ENCODE measurements at places on chromosomes 13 and 19.

DNA sequence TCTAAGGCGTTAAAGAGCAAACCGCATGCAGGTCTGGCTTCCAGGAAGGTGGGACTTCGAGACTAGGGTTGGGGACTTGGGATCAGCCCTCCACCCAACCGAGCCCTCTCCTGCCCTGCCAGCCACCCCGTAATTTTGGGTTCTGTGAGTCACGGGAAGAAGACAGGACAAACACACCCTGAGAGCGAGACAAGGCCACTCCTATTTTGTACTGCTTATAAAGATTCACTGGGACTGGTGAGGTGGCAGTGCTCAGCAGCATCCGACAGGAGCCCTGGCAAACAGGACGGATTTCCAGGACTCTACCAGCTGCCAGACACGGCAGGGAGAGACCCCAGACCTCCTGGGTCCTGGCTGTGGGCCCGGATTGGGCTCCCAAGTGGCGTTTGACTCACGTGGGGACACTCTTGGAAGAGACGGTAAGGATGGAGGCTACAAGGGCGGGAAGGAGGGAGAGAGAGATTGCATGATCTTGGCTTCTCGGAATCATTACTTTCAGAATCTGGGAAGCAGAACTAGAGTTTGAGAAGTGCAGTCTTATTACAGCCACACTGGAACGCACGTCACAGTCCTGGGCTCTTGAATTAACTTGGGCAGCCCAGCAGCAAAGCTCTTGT is at the start of gene C5AR2:
TSS of gene C5AR2 (plus strand) at position 245 of the 617 bp plus-strand sequence. CDS start 8,625 bp downstream, outside the sequence.
- no peak for DNase-seq

DNA sequence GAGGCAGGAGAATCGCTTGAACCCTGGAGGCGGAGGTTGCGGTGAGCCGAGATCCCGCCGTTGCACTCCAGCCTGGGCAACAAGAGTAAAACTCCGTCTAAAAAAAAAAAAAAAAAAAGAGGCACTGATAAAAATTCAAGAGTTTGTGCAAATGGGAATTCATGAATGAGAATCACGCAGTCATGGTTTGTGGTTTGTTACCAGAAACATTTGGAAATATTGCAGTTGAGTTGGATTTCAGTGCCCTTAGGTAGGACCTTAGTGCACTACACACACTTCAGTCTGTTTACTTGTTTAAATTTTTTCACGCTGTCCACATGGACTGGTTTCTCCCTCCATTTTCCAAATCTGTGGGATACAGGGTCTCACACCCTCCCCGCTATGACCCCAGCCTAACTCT is 28.4 kb downstream of the ZNF844 start:
- no peak for DNase-seq

DNA sequence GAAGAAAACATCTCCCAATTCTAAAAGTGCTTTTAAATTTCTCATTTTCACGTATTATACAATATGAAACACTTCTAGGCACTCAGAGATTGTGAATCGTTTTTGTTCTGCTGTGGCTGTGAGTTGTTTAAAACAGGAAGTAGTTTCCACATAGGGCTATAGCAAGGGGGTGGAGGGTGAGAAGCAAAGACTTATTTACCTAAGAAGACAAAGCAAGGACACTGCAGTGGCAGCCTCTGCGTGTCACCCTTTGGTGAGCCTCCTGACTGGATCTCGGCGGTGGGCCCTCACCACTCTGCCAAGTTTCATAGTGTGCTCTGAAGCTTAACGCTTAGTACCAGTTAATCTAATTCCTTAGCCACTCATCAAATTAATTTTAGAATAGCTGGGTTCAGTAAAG is 56.8 kb downstream of the TNFSF13B start:
- DNase-seq: no peak

- DNase-seq: no peak
Measured at GRCh38 chr13:110364081-110364480, 57.0 kb downstream of the COL4A2 start.

GRCh38 chr19:15294561-15294990 is 37.8 kb downstream of the BRD4 start:
- DNase-seq: no peak

GRCh38 chr13:31588893-31589292 is 150.4 kb upstream of the RXFP2 start:
- DNase-seq: no peak
